ENCODE measurements at places on chromosomes 7 and 10.

DNA sequence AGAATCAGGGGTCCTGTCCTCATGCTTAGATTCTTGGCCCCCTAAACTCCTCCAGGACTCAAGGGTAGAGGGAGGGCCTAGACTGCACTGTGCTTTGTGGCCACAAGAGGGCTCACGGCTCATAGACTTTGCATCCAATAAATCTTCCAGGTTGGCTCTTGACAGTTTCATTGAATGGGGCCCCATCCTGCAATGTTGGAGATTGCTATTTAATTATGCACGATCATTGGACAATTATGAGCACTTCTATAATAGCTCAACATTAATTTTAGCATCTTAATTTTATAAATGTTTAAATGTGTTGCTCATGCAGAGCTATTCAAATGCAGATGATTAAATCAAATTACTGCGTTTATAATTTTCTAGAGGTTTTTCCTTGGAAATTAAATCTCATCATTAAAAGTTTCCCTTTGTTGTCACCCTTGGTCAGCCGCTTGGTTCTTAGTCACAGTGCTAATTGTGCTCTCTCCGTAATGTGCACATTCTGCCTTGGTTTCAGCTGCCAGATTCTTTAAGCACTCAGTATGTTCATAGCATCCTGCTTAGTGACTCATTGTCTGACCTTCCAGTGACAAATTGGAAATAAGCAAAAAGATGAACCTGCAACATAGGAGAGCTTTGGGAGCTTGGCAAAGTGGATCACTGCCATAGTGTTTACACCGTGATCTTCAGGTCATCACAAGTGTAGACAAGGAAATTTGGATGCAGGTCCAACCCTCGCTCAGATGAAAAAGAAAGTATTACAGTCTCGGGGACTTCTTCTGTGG lies 33.4 kb upstream of the PLPP4 start:
- peak; percentile 11 for DNase-seq

DNA sequence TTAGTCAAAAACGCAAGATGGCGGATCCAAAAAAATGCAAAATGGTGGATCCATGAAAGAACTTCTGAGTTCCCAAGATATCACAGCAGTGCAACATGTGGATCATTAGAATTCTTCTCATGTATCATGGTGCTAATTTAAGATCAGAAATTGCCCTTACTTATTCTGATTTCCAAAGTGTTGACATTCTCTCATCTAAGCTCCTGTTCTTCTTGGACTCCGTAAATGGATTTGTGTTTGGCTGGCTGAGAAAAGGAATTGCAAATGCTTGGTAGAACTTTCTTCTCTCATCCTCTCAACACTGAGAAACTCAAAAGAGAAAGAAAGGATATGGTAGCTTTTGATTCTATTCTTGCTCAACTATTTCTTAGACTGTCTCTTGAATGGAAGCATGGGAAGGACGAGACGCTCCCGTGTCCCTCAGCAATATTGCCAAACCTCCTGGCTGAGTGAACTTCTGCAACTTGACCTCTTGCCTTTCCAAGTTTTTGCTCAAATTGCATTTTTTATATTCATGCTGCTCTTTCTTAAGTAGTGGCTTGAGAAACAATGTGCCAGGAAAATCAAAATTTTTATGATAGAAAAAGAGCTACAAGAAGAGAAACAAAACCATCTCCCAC lies 44.7 kb downstream of the FRMD4A start:
- no peak for DNase-seq

GRCh38 chr7:112092306-112092705 lies 113.9 kb downstream of the DOCK4 start:
- DNase-seq: no peak

DNA sequence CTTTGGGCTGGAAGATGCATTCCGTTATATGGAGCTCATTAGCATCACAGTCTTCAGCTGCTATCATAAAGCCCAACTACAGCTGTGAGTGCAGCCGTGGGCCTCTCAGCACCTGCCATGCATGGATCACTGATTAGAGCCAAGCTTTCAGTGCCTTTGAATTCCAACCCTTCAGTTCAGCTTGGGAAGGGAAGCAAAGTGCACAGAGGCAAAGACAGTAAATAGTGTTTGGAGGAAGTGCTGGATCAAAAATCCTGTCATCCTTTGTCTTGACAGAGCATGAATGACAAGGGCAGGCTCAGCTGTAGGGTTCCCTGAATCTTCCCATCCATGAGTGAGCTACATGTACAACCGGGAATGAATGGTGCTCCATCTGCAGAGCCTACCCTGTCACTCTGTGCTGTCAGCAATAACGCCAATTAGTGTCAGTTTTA lies 153.7 kb downstream of the DNAJB9 start:
- no peak for DNase-seq

DNA sequence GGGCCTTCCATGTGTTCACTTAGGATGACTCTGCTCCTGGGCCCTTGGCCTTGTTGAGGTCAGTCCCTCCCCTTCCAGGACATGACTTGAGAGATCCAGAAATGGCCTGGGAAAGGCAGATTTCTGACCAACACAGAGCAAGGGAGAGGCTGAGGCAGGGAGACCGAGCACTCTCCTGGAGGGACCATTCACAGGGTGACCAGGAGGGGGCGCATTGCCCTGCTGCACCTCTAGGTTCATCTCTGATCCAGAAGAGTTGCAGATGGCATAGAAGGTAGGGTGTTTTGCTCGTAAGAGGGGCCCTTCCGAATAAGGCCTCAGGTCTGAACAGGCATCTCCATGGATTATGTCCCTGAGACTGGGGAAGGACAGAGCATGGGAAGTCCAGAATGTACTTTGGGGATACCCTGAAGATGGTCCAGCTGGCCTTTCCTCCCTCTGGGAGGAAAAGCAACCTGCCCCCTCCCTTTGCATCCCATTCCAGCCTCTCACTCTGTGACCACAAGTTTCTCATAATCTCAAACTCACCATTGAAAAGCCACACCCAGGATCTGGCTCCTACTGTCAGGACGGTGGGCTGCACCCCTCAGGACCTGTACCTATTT lies 6.6 kb downstream of the DMBT1 start:
- peak; percentile 23 for DNase-seq

DNA sequence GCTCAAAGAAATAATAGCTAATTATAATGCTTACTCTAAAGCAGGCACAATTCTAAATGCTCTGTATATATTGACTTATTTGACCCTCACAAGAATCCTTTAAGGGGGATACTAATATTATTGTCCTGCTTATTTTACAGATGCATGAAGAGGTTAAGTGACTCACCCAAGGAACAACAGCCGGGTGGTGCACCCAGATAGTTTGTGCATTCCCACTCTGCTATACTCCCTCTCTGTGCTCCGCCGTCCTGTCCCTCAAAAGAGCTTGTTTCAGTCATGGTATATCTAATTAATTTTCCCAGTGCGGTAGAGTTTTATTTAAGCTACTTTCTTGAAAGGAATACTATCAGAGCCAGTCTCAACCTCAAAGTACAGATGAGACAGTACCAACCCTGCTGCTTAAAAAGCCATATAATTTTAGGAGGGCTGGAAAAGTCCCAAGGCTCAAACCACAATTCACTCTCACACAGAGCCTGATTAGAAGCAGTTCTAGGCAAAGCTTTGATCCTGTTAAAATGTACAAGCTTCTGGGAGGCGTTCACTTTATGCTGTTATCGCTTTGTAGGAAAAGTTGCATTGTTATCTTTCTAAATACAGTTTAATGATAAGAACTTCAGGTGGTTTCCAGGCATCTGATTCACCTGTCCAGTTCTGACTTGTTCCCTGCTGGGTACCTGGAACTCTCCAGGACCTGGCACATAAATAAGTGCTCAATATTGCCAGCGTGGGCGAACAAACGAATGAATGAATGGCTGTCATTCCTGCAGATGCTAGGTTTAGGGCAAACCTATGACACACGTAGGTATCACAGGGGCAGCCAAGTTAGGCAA lies 261.5 kb upstream of the KLF14 start:
- DNase-seq: no peak

DNA sequence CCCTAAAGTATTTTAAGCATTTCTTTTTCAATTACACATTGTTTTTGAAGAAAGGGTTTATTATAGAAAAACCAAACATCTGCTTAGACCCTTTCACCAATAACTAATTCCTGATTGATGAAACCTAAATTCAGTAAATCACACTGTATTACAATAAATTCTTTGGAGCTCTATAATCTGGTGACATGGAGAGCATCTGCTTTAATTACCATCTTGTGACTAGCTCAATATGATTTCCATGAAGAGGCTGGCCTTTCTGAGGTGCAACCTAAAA lies 9.7 kb downstream of the HYCC1 start:
- no peak for DNase-seq

DNA sequence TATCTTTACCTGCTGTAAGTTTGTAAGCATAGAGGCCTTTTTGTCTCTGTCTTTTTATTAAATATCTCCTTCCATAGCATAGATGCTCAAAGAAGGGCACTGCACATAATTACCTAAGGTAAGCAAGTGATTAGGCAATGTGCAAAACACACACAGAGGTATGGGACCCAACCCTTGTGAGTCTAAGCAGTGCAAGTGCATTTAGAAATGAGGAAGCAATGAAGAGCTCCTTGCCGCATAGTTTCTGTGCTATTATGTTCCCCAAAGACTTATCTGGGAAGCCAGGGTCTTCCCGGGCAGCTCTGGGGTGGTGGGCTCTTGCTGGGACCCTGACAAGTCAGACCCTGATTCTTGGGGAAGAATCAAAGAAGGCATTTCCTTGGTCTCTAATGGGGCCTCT lies 13.5 kb upstream of the MGAM2 start:
- no peak for DNase-seq

DNA sequence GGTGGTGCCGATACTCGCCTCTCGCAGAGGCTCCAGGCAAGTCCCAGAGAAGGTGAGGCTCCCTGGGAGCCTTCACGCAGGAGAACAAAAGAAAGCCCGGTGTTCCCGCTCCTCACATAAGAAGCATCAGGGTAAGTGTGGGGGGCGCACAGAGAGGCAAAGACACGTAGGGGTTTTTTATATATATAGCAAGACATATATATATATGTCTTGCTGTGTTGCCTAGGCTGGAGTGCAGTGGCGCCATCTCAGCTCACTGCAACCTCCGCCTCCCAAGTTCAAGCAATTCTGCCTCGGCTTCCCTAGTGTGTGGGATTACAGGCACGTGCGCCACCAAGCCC lies 61.3 kb downstream of the PDIA4 start:
- DNase-seq: no peak

DNA sequence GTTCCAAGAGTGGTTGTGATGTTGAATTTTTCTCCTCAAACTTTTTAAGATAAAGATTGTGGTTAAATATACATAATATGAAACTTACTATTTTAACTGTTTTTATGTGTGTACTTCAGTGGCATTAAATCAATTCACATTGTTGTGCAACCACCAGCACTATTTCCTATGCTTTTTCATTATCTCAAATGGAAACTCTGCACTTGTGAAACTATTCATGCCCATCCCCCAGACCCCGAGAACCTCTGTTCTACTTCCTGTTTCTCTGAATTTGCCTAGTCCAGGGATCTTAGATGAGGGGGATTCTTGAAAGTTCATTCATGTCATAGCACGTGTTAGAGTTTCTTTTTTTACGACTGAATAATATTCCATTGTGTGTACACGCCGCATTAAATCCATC lies 67.0 kb downstream of the WDR37 start:
- no peak for DNase-seq

DNA sequence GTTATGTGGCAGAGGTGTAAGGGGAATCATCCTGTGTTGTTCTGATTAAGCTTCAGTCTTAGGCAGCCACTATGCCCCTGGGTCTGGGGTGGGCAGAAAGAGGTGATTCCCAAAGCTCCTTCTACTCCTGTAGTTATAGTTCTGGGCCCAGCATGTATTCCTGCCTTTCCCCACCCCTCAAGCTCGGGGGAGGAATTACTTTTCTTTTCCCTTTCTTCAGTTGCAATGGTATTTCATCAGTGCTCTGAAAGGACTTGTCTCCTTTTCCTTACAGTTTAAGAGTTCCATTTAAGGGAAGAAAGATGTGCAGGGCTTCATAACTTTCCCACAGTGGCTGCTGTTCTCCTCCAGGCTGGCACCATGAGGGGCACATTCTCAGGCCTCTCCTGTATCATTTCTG lies 94.2 kb downstream of the MTPAP start:
- no peak for DNase-seq
